Stimulated activated effector memory CD8-positive, alpha-beta T cell treated with anti-CD3 and anti-CD28 coated beads, Interleukin-12 subunit alpha, Interleukin-12 subunit beta, amount 100 ng/mL, for 72 hours (primary cell): ENCODE measurements at places on chromosomes 13 and 19.

DNA sequence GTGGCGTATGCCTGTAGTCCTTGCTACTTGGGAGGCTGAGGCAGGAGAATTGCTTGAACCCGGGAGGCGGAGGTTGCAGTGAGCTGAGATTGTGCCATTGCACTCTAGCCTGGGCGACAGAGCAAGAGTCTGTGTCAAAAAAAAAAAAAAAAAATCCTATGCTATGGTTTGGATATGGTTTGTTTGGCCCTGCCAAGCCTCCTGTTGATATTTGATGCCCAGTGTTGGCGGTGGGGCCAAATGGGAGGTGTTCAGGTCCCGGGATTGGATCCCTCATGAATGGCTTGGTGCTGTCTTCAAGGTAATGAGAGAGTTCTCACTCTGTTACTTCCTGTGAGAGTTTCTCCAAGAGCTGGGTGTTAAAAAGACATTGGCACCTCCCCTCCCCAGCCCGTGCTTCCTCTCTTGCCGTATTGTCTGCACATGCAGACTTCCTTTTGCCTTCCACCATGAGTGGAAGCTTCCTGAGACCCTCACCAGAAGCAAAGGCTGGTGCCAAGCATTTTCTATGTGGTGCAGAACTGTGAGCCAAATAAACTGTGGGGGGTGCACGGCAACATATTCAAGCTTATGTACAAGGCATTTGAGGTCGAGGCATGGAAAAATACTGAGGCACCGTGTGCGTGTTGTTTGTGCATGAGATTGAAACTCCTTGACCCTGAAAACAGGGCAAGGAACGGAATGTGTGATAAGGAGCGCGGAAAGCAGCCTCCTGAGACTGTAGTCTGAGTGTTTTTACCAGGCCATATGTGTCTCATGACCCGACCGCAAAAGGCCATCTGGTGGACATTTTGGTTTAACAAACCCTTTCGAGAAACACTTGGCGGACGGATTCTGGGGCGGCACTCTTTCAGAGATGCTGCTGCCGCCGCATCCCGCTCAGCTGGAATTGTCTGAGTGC lies 7.3 kb downstream of the SIGLEC9 start:
- no peak for DNase-seq

DNA sequence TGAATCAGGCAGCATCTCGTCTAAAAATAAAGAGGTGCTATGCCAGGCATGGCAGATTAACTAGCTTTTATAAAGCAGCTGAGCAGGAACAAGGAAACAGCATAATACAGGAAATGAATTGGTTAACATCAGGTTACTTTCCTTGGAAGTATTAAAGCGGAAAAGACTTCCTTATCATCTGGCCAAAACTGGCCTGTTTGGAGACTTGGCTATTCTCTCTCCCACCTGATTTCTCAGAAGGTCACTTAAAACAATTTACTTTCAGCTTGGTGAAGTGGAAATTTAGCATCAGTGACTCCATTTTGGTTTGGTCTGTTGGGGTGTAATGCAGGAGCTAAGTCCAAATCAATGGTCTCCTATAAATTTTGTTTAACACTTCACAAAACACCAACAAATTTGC lies 191.6 kb downstream of the NUFIP1 start:
- DNase-seq = no peak

DNA sequence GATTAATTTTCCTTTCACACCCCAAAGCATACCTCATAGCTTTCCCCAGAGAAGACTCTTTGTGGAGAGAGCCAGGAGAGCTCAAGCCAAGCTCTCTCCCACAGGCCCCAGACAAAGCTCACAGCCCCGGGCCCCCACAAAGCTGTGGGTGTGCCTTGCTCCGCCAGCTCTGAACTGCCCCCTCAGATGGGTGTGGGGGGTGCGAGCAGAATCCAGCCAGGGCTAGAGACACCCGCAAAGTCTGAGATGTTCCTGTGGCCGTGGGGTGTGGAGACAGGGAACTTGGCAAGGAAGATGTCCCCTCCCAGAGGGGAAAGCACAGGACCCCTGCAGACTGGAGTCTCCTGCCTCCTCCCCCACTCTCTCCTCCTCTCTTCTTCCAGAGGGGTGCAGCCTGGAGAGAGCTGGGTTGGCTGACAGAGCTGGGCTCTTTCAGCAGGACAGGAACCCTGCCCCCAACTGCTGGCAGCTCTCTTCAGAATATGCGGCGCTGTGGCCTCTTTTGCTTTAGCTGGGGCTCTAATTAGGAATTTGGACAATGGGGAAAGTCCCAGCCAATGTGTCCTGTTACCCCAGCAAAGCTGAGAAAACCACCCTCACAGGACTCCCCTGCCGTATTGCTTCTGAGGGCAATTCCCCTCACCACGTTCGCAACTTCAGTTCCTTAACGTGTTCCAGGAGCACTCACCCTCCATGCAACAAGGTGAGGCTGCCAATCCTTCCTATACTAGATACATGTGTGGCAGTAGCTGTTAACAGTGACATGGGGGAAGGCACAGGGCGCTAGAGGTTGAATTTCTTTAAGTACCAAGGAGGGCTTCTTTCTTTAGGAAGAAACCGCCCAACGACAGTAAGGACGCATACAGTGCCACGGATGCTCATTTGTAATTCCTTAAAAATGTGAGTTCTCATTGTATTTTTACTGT lies 170.0 kb downstream of the COL4A1 start:
- DNase-seq = no peak

- no peak for DNase-seq
Observed at GRCh38 chr13:45436332-45436731, 18.2 kb upstream of the SLC25A30 start.

DNA sequence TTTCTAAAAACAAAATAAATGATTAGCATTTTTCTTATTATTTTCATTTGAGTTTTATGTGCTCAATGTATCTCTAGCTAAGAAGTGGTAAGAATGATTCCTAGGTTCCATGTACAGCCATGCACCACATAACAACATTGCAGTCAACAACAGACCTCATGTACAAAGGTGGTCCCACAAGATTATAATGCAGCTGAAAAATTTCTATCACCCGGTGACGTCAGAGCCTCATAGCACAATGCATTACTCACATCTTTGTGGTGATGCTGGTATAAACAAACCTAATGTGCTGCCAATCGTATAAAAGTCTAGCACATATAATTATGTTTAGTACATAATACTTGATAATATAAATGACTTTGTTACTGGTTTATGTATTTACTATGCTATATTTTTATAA lies 120.5 kb downstream of the SLC7A1 start:
- no peak for DNase-seq

DNA sequence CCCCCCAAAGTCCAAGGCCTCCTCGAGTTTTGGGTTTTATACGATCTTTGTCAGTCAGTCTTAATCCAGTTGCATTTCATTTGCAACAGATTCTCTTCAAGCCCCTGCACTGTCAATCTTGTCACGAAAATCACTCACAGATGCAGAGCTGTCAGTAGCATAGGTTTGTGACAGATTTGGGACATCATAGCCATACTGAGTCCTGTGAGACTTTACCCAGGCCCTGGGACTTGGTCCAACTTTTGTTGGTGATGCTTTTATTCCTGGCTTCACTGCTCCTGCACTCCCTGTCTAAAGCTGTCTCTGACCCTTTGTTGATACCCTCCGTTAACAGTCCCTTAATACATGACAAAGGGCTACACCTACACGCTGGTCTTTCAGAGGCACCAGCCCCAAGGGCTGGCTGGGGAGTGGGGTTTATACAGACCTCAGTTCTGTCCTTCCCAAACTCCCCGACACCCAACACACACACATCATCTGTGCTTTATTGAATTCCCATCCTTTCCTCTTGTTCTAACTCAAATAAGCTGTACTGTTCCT lies 36.0 kb downstream of the PABPC3 start:
- DNase-seq = no peak

DNA sequence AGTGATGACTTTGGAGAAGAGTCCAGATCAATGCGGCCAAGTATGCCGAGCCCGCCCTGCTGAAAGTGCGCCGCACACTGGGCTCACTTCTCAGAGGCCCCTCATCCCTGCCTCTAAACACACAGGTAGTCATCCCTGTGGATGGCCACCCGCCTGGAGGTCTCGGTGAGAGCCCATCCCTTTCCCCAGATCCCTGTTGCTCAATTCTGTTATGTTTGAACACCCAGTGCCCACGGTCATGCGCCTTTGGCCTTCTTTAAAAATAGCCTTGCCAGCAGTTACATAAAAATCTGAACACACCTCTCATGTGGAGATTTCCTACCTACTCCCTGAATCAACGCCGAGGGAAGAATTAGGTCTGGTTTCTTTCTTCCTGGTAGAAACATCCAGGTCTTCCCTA lies 11.9 kb downstream of the ELAVL1 start:
- no peak for DNase-seq

- no peak for DNase-seq
Observed at GRCh38 chr19:7645163-7645562, 8.3 kb downstream of the STXBP2 start.

DNA sequence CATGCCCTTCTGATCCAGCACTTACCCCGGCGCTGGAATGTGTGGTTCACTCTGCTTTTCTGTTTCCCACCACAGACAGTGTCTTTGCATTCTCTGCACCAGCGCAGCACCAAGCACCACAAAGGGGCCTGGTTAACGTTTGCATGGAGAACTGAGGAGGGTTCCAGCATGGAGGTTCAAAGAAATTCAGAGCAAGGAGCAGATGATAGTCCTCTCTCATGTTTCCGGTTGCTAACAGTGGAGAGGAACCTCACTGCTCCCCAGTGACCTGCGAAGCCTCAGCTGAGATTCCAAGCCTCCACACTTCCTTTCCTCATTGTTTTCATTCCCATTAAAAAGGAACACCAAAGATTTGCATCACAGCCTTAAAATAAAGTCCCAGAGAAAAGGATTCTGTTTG lies 99.7 kb downstream of the STARD13 start:
- DNase-seq = no peak

DNA sequence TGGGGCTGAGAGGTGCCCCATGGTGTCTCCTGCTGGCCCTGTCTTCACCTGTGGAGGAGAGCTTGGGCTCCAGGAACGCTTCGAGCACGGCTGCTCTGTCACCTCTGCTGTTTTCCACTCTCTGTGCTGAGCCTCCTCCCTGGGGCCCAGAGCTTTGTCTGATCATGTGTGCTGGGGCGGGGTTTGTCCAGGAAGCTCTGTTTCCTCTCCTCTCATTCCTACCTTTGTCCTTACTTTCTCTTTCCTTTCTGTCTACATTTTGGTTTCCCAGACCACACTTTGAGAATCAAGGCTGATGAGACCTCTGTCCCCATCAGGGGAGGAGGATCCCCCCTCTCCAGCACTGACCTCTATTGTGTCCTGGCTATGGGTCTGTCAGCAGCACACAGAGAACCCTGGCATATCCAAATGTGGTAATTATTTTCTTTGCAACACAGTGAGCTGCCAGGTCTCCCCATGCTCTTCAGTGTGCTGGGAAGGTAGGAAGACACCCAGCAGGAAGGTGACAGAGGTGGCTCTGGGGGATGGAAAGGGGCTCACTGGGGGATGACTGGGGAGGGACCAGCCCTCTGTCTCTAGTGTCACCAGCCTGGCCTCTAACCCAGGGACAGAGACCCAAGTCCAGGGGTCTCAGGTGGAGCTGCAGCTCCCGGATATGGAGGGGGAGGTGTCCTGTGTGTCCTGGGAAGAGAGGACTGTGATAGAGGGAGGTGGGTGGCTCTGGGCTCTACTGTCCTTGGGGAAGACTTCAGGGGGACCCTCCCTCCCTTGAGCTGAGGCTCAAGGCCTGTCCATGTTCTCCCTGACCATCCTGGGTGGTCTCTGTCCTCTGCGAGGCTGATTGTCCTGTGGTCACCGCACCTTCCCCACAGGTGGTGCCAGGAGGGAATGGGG lies at the start of gene CEACAM1:
CEACAM1 (minus strand) TSS at position 128 of the 894 bp plus-strand sequence; CDS start at position 21, 107 bp downstream.
- DNase-seq = no peak

- DNase-seq = no peak
Observed at GRCh38 chr19:6232601-6233055, 47.1 kb downstream of the MLLT1 start.

DNA sequence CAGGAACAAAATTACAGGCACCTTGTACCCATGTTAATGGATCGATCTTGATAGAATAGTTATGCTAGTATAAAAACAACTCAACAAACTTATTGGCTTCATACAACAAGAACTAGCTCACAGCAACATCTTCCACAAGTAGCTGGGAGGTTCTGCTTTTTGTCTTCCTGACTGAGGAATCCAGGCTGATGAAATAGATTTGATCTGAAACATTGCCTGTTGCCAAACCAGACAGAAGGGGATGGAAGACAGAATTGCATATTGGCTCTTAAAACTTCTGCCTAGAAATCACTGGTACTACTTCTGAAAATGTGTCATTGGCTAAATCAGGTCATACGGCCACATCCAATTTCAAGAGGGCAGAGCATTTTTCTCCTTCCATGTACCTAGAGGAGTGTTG lies 267.3 kb downstream of the RFC3 start:
- DNase-seq = no peak

DNA sequence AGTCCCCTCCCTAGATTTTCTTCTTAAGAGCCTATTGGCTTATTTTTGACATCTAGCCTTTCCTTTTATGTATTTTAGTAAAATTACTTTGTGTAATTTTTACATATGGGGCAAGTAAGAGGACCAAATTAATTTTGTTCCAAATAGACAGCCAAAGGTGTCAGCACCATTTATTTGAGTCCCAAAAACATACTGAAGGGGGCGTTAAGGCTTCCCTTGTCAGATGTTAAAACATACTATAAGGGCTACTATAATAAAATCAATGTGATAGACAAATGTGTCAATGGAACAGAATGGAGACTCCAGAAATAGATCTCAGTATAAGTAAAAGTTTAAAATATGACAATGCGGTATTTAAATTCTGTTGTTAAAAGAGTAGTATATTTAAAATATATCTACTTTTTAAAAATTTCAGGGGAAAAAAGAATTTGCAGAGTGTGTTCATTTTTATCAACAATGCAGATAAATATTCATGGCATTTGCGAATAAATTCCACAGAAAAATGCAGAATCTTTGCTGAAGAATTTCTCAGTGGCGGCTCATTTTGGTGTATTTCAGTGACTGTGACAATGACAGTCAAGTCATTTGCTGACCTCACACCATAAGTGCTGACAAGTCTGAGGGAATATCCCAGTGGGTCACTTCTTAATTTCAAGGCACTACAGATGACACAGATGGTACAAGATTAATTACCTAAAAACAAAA lies 133.7 kb downstream of the MTUS2 start:
- DNase-seq = no peak

DNA sequence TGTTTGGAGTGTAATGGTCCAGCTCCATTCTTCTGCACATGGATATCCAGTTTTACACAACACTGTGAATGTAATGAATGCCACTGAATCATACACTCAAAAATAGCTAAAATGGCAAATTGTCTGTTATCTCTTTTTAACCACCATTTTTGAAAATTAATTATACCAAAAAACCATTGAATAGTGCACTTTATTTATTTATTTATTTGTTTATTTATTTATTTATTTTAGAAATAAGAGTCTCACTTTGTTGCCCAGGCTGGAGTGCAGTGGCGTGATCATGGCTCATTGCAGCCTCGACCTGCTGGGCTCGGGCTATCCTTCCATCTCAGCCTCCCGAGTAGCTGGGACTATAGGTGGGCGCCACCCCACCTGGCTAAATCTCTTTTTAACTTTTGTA lies 7.3 kb upstream of the CEACAM19 start:
- DNase-seq = no peak

- DNase-seq = no peak
Observed at GRCh38 chr19:3186160-3186688, 494 bp downstream of the NCLN start.

GRCh38 chr19:32831611-32832010 lies 38.0 kb downstream of the SLC7A9 start:
- DNase-seq = no peak
